ENCODE measurements at places on chromosomes 6 and 20. TPM values are rescaled to one million over a fixed set of nuclear protein-coding genes. Genes with fewer than 3 reads are reported as not detected.
A peak's percentile ranks its signal among the peaks of the same experiment; 100 is the strongest.

DNA sequence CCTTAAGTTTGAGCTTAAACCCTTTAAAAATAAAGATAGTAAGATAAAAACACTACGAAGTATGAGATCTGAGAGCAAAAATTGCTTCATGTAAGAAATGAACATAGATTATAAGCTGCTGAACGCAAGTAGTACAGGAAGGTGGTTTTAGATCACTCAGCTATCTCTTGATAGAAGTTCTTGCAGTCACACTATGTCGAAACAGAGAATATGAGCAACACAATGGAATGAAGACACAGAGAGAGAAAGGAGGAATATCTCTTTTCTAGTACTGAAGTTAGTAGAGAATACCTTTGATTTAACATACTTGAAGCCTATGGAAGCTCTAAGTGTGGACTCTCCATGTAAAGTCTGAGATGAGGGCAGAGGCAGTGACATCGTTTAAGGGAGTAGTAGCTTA is 162.7 kb downstream of the CDK19 start:
- no peak overlapping the region for H3K27ac ChIP-seq
- no peaks in the 10 kb centered on the region for H3K36me3 ChIP-seq
- H3K4me3 ChIP-seq = no peak overlapping the region
- H3K4me1 ChIP-seq = no peaks in the 10 kb centered on the region
- H3K27me3 ChIP-seq = no peaks in the 10 kb centered on the region

DNA sequence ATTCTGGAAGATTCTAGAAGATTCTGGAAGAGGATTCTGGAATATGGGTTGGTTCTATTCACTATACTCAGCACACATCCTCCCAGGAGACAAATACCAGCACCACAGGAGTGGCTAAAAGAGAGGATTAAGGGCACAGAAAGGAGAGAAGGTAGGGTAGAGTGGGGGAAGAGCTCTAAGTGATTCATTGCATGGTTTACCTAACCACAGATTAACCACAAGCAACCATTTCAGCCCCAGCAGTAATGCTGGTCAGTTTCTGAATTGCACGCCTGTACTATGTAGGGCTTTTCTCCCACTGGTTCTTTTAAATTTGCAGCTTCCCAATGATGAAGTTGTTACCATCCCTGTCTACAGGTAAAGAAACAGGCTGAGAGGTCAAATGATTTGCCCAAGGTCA is 192.7 kb upstream of the PMEPA1 start:
- H3K27me3 ChIP-seq = peaks cover 29% of the 10 kb centered on the region
- H3K27ac ChIP-seq = no peak overlapping the region
- H3K4me3 ChIP-seq = no peak overlapping the region
- peak; percentile 96 for DNase-seq
- H3K36me3 ChIP-seq = no peaks in the 10 kb centered on the region
- H3K4me1 ChIP-seq = peaks cover 22% of the 10 kb centered on the region

DNA sequence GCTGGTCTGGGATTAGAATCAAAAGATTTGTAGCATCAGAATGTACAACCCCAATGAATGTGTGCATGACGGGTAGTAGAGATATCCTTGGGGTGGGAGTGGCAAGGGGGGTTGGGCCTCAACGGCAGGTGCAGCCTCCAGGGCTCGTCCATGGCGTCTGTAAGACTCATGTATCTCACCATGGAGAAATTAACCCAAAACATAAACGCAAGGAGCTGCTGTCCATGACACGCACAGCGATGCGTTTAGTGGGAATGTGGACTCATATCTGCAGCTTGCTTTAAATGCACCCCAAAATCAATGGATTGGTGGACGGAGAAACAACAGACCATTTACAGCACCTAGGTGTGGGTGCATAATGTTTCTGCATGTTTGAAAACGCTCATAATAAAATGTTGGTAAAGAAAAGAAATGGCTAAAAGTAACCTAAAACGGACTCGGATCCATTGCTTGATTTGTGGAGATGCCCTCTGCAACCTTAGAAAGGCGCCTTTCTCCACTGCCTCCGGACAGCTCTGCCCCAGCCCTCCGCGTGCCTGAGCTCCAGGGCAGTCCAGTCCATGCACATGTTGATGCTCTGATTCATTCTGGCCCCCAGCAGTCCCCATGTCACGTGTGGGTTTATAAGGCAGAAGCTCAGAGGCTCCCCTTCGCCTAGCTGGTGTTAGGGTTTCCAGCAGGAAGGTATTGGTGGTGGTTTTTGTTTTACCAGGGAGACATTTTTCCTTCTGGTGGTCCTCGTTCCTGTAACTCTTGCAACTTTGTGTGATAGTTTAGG is 24.5 kb downstream of the PYGB start:
- no peak overlapping the region for H3K4me3 ChIP-seq
- H3K4me1 ChIP-seq = no peaks in the 10 kb centered on the region
- peak; percentile 62 for DNase-seq
- peaks cover 74% of the 10 kb centered on the region for H3K36me3 ChIP-seq
- no peaks in the 10 kb centered on the region for H3K27me3 ChIP-seq
- no peak overlapping the region for H3K27ac ChIP-seq

- DNase-seq = no peak
- H3K27ac ChIP-seq = no peak overlapping the region
- H3K36me3 ChIP-seq = no peaks in the 10 kb centered on the region
These were observed 81.1 kb upstream of the RALGAPA2 start for GRCh38 chr20:20793591-20793990.

DNA sequence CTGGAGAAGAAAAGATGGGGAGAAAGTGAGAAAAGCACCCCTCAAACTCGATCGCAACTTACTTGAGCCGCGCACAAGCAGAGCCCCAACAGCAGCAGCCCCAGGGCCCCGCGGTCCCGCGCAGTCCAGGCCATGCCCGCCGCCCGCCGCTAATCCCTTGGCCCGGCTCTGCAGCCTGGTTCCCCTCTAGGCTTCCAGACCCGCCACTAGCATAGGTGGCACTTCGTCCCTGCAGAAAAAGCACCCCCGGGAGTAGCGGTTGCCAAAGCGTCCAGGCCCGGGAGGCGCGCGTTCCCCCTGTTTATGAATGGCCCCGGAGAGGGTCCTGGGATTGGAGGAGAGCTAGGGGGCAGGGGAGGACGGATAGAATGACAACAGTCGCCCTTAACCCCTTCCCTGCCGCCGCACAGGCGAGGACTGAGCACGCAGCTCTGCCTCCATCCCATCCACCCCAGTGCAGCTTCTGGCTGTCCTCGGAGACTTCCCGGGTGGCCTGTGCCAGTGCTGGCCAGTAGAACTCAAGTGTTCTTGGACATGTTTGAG is 19.9 kb downstream of the COL9A1 start:
- no peaks in the 10 kb centered on the region for H3K4me1 ChIP-seq
- H3K27me3 ChIP-seq = peaks cover 39% of the 10 kb centered on the region
- peak; percentile 30 for DNase-seq
- H3K4me3 ChIP-seq = no peak overlapping the region
- H3K36me3 ChIP-seq = no peaks in the 10 kb centered on the region
- no peak overlapping the region for H3K27ac ChIP-seq

DNA sequence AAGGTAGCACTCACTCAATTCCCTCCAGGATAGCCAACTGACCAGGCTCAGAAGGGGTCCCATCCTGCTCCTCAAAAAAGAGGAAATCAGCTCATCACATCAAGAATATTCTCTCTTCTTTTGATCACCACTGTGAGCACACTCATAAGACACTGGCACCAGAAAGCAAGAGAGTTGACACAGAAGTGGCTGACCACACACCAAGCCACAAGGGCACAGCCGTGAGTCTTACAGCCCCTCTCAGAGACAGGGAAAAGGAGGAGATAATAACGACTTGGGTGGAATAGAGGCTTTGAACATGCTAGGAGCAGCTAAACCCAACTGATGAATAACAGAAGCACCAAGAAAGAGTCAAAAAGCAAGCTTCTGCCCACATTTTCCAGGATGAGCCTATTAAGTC is 249.1 kb upstream of the PREP start:
- H3K27me3 ChIP-seq = peaks cover 11% of the 10 kb centered on the region
- no peak overlapping the region for H3K27ac ChIP-seq
- no peak for DNase-seq
- H3K4me3 ChIP-seq = no peak overlapping the region

DNA sequence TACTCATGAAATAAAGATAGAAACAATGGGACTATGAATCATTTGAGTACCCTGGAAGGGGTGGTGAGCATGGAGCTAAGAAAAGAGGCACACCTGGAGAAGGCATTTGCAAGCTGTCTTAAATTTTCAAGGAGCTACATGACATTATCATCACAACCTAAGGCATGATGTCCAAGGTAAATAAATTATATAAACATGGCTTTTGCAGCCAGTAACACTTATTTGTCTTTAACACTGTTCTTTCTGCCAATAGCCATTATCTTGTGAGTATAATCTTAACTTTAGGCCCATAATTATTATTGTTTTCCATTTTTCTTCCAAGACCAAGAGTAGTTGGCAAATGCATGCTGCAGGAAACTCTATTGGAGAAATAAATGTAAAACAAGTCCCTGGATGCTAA is 63.7 kb downstream of the ALDH5A1 start:
- peaks cover 3% of the 10 kb centered on the region for H3K27me3 ChIP-seq
- no peaks in the 10 kb centered on the region for H3K36me3 ChIP-seq
- H3K27ac ChIP-seq = no peak overlapping the region
- no peaks in the 10 kb centered on the region for H3K4me1 ChIP-seq
- DNase-seq = no peak
- H3K4me3 ChIP-seq = no peak overlapping the region

GRCh38 chr6:159943101-159943632 is 25.7 kb upstream of the IGF2R start:
- no peaks in the 10 kb centered on the region for H3K36me3 ChIP-seq
- H3K4me1 ChIP-seq = peaks cover 15% of the 10 kb centered on the region
- peak; percentile 66 for DNase-seq

DNA sequence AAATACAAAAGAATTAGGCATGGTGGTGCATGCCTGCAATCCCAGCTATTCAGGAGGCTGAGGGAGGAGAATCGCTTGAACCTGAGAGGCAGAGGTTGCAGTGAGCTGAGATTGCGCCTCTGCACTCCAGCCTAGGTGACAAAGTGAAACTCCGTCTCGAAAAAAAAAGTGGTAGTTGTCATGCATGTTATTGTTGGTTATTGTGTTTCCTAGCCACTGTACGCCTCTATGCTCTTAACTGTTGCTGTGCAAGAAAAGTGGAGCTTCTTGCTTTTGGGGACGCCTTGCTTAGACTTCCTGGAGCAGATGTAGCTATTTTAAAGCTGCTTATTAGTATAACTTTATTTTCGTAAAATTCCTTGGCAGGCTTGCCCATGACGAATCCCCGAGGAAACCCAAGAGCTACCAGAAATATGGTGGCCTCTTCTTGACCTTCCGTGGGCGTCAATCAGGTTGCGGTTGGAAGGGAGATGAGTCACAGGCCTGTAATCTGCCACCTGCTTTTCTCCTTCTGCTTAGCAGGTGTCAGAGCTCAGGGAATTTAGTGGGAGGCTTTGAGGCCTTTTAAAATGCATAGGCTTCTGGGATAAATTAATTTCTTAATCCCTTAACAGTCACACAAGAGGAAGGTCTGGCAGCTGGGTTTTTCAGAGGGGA is 17.3 kb downstream of the GABRR2 start:
- DNase-seq = peak; percentile 95
- H3K4me1 ChIP-seq = peaks cover 7% of the 10 kb centered on the region

- no peak overlapping the region for H3K4me3 ChIP-seq
- H3K4me1 ChIP-seq = peaks cover 10% of the 10 kb centered on the region
- no peaks in the 10 kb centered on the region for H3K27me3 ChIP-seq
- H3K36me3 ChIP-seq = no peaks in the 10 kb centered on the region
- DNase-seq = no peak
These were observed 30.3 kb upstream of the THBS2 start for GRCh38 chr6:169283924-169284323.

GRCh38 chr20:62486484-62486883 is 10.7 kb upstream of the GATA5 start:
- no peak for DNase-seq
- no peak overlapping the region for H3K4me3 ChIP-seq
- H3K27ac ChIP-seq = no peak overlapping the region
- H3K27me3 ChIP-seq = peaks cover 60% of the 10 kb centered on the region
- H3K4me1 ChIP-seq = no peaks in the 10 kb centered on the region
- no peaks in the 10 kb centered on the region for H3K36me3 ChIP-seq

DNA sequence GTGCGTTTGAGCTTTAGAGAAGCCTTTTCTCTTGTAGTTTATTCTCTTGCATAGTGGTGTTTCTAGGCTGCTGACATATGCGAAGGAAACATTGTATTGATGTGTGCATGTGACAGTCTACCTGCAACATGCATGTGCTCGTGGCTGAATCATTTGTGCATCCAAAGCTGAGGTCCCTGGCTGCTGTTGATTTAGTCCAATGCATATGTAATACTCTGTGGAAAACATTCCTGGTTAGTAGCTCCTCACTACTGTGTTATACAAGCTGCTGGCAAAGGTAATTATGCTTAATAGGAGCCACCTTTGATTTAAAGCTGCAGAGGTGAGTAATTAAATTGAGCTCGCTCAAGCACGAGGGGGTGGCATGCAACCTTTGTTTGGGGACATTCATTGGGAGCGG is 24.5 kb downstream of the TSHZ2 start:
- DNase-seq = no peak
- H3K4me3 ChIP-seq = no peak overlapping the region
- H3K36me3 ChIP-seq = no peaks in the 10 kb centered on the region
- H3K27me3 ChIP-seq = no peaks in the 10 kb centered on the region
- H3K27ac ChIP-seq = no peak overlapping the region

GRCh38 chr6:111598181-111598580 is 7.5 kb downstream of the TRAF3IP2 start:
- no peaks in the 10 kb centered on the region for H3K27me3 ChIP-seq
- DNase-seq = no peak
- no peak overlapping the region for H3K4me3 ChIP-seq
- peaks cover 43% of the 10 kb centered on the region for H3K4me1 ChIP-seq
- H3K27ac ChIP-seq = no peak overlapping the region

- H3K4me1 ChIP-seq = peaks cover 9% of the 10 kb centered on the region
- no peak overlapping the region for H3K27ac ChIP-seq
- peak; percentile 83 for DNase-seq
These were observed 60.2 kb downstream of the SCML4 start for GRCh38 chr6:107763946-107764345.

GRCh38 chr6:150271172-150271500 is 97.7 kb upstream of the IYD start:
- H3K4me3 ChIP-seq = no peak overlapping the region
- no peak overlapping the region for H3K27ac ChIP-seq
- peaks cover 36% of the 10 kb centered on the region for H3K4me1 ChIP-seq
- H3K36me3 ChIP-seq = no peaks in the 10 kb centered on the region
- no peak for DNase-seq

GRCh38 chr6:73203098-73203497 is 22.2 kb downstream of the KHDC1L start:
- DNase-seq = no peak
- H3K4me3 ChIP-seq = no peak overlapping the region
- H3K36me3 ChIP-seq = no peaks in the 10 kb centered on the region
- no peak overlapping the region for H3K27ac ChIP-seq
- no peaks in the 10 kb centered on the region for H3K4me1 ChIP-seq
- H3K27me3 ChIP-seq = no peaks in the 10 kb centered on the region

GRCh38 chr6:167896648-167897047 is 69.9 kb downstream of the AFDN start:
- DNase-seq = no peak
- H3K36me3 ChIP-seq = no peaks in the 10 kb centered on the region
- no peak overlapping the region for H3K4me3 ChIP-seq
- H3K27ac ChIP-seq = no peak overlapping the region

GRCh38 chr6:158642097-158642601 is 2.4 kb downstream of the DYNLT1 start:
- H3K27ac ChIP-seq = peak overlapping the region; percentile 92
- no peaks in the 10 kb centered on the region for H3K27me3 ChIP-seq
- DNase-seq = peak; percentile 98
- H3K36me3 ChIP-seq = peaks cover 18% of the 10 kb centered on the region
- peak overlapping the region; percentile 85 for H3K4me3 ChIP-seq
- H3K4me1 ChIP-seq = peaks cover 36% of the 10 kb centered on the region

KIF6 gene
- total RNA-seq = 1.4 TPM

SLPI gene
- total RNA-seq = 2.1 TPM

XKR7 gene
- under 0.01 TPM for total RNA-seq

PCSK2 gene
- not detected for total RNA-seq

DUSP15 gene
- total RNA-seq = 1.2 TPM

HEY2 gene
- total RNA-seq = 2.2 TPM

Measured in osteoblast (primary cell).